NCI-H1105 (cell line): ENCODE measurements at places on chromosomes 12 and 14.

- no peak for DNase-seq
These were observed 4.5 kb upstream of the TBC1D30 start for GRCh38 chr12:64819816-64820402.

GRCh38 chr12:3718100-3718499, 34.8 kb downstream of the CRACR2A start:
- DNase-seq: no peak

GRCh38 chr14:54730156-54730961, 163.4 kb downstream of the SAMD4A start:
- DNase-seq: no peak

- no peak for DNase-seq
These were observed 105.4 kb upstream of the BCL2L14 start for GRCh38 chr12:11965258-11965910.
